ENCODE measurements at places on chromosomes 5 and 9.
A peak's percentile ranks its signal among the peaks of the same experiment; 100 is the strongest.

GRCh38 chr9:90836411-90837080 lies 34.9 kb downstream of the SYK start:
- no peak for DNase-seq

DNA sequence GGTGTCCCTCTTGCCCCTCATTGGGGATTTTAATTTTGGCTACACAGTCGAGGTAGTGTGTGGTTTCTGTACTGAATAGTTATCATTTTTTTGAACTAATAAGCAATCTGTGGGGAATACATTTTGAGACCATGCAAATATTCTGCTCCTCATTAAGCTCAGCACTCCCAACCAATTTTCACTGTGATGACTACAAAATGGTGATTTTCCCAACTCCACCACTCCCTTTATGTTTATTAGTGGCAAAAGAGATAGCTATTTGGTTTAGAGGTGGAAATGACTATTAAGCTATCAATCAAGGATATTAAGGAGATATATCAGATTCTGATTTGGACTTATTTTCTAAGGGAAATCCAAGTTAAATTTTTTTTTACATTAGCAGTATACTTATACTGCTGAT lies 62.9 kb downstream of the FOCAD start:
- DNase-seq, result no peak

DNA sequence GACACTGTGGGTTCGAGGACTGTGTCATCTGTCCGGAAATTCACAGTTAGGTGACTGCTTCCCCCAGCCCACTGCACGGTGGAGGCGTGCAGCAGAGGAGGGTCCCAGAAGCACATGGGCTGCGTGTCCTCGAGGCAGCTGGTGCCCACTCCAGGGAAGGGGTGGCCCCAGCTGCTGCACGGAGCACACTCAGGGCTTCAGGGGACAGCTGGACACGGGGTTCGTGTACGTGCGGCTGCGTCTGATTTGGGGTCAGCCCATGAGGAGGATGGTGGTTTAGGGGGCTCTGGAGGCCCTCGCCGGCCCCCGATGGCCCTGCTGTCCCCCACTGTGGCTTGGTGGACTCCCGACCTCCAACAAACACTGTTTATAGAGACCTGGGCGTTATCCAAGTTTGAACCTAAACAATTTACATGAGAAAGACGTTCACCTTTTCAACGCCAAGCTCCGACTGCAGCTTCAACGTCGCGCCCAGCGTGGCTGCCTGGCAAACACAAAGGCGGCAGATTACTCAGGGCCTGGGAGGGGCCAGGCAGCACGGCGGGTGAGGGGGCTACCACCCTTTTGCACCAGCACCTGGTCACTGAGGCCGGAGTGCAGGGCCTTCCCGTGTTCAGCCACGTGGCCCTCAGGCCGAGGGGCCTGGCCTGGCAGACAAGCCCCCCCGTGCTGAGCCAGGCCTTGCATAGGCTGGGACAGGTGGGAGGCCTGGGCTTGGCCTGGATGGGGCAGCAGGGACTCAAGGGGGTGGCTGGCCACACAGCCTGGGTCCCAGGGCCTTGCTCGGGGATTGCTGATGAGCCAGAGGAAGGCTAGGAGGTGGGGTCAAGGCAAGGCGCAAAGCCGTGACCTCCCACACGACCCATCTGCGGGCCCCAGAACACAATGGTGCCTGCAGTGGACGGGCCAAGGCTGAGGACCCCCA lies 55.2 kb downstream of the EXD3 start:
- DNase-seq, result peak; percentile 27

DNA sequence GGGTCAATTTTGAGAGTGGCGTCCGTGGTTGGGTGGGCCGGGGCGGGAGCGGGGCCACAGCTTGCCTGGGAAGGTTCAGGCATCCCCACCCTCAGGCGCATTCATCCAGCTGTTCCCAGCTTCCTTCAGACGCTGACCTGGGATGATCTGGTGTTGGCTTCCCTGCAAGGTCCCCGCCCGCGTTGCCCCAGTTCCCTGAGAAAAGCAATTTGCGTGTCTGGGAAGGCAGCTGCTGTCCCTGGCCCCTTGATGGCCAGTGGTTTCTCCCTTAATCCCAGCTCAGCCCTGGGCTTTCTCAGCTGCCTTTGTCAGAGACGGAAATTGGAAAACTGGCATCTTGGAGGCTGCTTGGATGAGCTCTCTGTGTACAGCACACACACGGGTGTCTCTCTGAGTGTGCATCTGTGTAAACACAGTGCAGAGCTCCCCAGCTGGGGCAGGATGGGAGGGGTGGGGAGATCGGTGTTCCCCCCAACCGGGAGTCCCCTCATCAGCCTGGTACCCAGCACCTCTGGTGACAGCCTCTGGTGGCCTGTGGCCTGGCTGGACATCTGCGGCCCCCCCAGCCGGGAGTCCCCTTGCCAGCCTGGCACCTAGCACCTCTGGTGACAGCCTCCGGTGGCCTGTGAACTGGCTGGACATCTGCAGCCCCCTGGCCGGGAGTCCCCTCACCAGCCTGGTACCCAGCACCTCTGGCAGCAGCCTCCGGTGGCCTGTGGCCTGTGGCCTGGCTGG lies 94.0 kb downstream of the COL5A1 start:
- no peak for DNase-seq

DNA sequence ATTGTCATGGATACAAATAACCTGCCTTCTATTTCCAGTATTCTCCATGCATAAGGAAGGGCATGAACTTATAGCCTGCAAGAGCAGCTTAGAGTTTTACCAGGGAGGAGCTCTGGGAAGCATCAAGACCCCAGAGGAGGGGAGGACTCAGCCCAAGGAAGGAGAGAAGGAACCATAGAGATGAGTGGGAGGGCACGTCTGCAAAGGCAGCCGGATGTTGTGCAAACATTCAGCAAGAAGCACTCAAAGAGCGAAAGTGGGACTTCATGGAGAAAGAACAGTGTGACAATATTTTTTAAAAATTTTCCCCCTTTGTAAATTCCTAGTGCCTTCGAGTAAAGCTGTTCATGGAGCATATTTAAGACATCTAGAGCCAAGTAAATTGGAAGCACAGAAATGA lies 270.1 kb upstream of the PTGER4 start:
- DNase-seq, result no peak

DNA sequence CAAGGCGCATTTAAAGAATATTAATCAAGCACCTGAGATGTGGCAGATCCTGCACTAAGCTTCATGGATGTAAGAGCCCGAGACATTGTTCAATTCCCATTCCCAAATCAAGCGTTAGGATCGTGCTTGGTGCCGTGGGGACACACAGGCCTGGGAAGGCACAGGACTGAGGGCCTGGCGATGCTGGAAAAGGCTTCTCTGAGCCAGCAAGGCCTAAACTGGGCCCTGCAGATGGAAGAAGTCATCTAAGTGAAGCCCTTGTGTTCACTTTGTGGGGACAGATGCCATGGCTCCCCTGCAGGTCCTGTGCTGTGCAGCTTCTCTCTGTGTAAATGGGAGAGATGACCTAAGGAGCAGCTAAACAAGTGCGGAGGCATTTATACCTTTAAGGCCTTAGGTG lies 83.9 kb downstream of the LIFR start:
- no peak for DNase-seq

Measured in H9 (cell line).